Hypothalamus (tissue), 51 donors: ENCODE measurements at places on chromosomes 3 and 15.

DNA sequence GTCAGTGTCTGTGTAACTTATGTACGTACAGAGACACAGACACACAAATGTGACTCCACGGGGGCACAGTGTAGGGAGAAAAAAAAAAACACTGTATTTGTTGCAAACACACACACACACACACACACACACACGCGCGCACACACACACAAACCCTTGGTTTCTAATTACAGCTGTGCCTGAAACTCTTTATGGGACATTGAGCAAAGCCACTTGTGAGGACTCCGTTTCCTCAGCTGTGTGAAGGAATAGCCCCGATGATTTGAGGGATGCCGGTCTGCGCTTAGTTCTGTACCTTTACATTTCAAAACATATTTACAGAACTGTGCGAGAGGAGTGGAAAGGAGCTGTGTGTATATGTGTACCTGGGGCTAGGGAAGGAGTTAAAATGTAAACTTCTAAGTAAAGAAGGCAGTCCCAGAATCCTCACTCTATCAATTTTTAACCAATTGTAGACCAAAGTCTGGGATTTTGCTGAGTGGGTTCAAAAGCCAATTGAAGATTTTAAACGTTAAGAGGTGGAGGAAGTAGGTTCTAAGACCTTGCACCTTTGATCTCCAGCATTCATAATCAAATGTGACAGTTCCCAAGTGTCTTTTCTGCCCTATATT lies 5.3 kb upstream of the BCL6 start:
- DNase-seq: no peak

DNA sequence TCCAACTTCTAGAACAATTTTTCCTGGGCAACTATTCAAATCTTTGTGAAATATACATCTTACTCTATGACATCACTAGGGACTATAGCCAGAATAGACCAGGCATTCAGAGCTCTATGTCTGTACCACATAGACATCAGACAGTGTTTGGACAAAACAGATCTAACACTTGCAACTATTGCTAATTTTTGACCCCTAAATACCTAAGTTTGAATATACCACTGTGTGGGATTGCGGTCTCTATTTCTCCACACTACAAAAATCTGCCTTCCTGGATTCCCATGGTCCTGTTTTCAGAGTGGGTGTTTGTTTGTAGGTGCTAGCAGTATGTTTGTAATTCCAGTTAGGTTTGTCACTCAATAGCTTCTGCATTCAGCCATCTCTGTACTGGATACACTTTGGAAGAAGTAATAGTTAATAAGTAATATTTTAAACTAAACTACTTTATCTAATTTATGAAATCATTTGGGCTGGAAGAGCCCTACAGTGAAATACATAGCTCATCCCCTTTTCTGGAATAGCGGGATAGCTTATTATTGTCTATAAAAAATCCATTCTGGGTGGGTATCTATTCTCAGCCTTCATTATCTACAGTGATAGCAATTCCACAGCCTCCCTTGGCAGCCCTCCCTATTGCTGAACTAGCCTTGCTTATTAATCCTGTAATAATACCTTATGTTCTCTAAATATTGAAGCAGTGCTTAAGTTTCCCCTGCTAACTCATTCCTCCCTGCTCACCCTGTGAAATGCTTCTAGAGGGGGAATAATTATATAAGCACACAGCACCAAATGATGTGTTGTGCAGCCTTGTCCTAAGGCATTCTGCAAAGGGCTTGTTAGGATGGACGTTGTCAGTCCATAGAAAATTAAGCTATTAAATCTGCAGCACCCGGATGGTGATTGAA lies 49.4 kb downstream of the RBMS3 start:
- DNase-seq: no peak

- no peak for DNase-seq
These were observed 57.0 kb downstream of the NEK10 start for GRCh38 chr3:27312044-27312668.

- no peak for DNase-seq
These were observed 13.4 kb downstream of the EID1 start for GRCh38 chr15:48891232-48891765.

DNA sequence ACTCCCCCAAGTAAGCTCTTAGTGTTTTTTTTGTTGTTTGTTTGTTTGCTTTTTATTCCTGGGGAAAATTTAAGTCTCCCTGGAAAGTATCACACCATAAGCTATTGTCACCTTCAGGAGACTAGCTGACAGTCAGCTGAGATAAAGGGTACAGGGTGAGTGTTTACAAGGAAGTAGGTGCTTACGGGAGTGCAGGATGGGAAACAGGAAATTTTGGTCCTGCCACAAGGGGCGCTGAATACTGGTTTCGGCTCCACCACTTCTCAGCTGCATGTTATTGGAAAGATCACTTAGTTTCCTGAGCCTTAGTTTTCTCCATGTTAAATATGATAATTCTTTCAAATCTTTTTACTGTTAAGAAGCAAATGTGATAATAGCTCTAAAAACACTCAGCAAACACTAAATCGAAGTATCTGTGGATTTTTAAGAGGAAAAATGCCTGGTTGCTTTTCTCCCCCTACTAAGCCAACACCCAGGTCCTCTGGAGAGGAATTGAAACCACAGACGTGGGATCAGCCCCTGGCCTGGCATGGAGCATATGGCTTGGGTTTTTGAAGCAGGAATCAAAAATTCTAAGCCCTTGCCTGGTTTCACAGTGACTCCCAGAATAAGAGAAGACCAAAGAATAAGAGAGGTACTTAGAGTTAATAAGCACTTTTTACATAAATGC lies 90.7 kb downstream of the SCN11A start:
- DNase-seq: no peak

DNA sequence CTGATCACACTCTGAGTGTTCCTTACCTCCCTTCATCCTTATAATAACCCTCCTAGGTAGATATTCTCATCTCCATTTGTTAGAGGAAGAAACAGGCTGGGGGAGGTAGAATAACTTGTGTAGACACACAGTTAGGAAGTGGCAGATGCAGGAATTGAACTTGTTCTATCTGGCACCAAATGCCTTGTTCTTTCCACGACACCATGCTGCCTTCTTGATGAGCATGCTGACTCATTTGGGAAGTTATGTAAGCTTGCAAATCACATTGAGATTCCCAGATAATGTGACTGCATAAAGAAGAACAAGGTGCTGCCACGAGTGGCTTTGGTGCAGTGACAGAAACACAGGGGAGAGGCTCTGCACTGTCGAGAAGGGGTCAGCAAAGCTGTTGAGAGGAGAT lies 27.5 kb upstream of the NDUFB4 start:
- no peak for DNase-seq

DNA sequence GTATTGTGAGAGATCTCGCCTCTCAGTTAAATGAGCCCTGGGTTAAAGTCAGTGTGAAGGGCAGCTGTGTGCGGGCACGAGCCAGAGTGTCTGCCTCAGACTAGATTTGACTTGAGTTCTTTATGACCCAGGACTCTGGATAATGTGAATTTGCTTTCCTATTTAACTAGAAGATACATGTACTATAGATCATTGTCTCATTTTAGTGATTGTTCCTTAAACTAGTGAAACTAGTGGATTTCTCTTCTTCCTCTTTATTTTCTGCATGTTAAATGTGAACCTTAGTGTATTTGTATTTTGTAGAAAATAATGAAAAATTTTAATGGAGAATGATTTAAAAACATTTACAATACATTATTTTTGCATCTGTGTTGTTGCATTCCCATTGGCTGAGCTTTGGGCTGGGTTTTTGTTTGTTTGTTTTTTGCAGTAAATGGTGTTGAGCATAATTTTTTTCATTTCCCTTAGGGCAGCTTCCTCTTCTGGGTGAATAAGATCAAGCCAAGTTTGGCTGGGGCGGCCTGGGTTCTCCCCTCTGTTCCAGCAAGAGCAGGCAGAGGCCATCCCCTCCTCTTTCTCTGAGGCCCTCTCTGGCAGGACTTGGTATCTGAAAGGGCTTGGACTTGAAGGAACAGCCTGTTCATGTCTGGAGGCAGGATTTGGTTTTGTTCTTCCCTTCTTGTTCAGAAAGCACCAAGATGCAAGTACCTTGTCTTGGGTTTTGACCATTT lies 15.0 kb downstream of the GCSAM start:
- no peak for DNase-seq

DNA sequence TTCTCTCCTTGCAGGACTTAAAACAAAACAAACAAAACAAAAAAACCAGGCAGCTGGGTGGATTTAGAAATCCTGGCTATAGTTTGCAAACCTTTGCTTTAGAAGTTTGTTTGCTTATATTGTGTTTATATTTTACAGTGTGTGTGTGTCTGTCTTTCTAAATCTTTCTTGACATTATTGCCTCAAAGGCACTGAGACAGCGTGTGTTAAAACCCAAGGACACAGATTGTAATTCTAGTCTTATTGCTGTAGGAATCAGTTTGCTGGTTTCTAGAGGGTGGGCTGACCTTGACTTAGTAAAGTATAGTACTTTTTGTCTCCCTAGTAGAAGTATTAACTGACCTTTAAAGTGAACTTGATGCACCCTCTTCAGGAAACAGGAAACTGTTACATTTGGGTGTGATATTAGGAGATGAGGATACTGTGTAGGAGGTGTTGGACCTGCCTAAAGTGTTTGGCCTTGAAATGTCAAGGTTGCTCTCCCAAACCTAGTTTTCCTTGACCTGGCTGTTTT lies 71.0 kb downstream of the TCF12 start:
- DNase-seq: no peak

GRCh38 chr3:159866201-159866746 lies 122.4 kb upstream of the IL12A start:
- no peak for DNase-seq

- DNase-seq: no peak
These were observed 177.2 kb downstream of the ITPR1 start for GRCh38 chr3:4670352-4670751.

- DNase-seq: no peak
These were observed 50.2 kb downstream of the CA12 start for GRCh38 chr15:63331456-63331855.

GRCh38 chr15:38690719-38691332 lies 126.2 kb upstream of the RASGRP1 start:
- peak; percentile 72 for DNase-seq

DNA sequence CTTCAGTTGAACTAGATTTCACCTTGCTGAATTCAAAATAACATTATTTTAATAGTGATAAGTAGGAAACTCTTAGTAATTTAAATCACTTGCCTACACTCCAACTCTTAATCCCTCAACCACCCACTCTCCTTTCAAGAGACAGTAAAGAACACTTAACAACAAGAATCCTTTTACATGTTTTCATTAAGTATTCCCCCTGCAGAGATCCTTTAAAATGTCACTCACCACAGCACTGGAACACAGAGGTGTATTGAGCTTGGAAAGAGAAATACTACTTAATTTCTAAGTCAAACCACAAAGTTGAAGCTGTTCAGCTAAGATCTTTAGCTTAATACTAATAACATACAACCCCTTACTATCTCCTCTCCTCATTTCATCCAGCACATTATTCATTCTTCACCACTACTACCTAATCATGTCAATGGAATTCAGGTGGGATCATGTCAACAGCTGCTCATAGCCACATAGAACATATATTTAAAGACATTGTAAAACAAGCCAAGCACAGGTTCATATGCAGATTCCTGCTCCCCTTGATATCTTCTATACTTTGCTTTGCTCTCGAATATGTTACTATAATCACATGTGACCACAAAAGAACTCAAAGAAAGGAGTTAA lies 40.5 kb downstream of the IMPG2 start:
- DNase-seq: no peak

GRCh38 chr15:91795235-91795634 lies 58.3 kb upstream of the SLCO3A1 start:
- DNase-seq: no peak

- DNase-seq: no peak
These were observed 61.0 kb upstream of the RYK start for GRCh38 chr3:134311693-134312071.

- DNase-seq: no peak
These were observed 12.4 kb downstream of the CACNA2D2 start for GRCh38 chr3:50491023-50491422.

GRCh38 chr3:46713050-46713897 lies 4.4 kb downstream of the PRSS50 start:
- DNase-seq: no peak

DNA sequence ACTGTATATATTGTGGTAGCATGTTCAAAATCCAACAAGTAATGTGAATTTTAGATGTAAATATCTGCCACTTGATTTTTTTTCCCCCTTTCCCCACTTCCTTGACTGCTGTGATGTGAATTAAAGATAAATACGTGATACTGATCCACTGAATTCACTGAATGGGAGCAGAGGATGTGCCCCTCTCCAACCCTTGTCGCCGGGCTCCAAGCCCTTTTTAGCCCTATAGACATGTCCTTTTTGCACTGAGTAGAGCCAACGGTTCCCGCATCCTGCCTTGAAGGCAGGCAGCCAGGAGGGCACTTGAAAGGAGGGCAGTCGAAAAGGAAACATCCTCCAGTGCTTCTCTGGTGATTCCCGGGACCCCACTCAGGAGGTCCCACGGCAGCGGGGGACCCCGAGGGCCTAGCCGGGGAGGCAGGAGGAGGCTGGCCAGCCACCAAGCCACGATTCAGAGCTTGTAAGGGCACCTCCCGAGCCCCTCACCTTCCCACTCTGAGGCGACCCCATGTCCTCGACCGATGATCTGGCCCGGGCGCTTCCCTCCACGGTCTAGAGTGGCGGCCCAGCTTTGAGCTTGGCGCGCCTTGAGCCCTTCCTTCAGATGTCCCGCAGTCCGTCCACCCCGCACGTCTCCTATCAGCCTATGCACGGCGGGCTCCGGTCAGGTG lies 901 bp upstream of the MANF start:
- no peak for DNase-seq

DNA sequence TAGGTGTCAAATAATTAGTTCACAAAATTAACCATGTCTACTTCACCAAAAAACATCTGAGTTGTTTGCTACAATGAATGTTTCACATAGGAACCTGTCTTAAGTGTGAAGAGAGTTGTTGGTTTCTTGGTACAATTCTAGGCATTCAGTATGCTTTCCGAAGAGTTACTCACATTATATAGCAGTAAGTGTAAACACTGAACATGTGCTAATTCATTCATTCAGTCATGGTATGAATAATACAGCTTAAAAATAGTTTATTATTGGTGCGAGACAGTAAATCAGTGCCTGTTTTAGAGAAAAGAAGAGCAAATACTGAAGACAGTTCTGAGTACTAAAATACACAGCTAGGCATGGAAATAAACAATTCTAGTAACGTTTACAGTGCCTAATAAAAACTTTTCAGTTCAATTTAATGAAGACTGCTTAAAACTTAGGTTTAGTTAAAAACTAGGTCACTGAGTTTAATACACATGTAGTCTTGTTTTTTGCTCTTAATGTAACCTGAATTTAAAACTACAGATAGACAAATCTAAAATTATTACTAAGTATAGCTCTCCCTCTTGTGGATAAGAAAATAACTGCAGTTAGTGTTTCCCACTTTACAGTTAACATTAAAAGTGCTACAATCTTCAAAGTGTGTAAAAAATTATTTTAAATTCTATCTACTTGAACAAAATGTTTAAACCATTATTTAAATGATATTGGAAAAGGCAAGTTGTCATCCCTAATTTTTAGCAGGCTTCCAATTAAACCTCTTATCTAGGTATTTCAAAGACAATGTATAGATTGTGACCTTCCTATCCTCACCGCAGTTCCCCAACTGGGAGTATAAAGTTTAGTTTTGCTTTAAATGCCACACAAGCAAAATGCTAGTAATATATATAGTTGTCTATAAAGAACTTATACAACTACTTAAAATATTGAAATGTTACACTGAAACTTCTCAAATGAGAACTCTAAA lies 20.1 kb upstream of the ZCWPW2 start:
- no peak for DNase-seq

- DNase-seq: no peak
These were observed 16.9 kb downstream of the PPP2R3A start for GRCh38 chr3:135982404-135982761.

- DNase-seq: no peak
These were observed 121.7 kb downstream of the ZMAT3 start for GRCh38 chr3:178949896-178950295.

- no peak for DNase-seq
These were observed 329.4 kb upstream of the CTNNB1 start for GRCh38 chr3:40869939-40870338.
